ENCODE measurements at places on chromosomes 2 and 18.

GRCh38 chr18:65786474-65786873 lies 35.7 kb downstream of the CDH7 start:
- no peak for DNase-seq

GRCh38 chr2:23947350-23947749 lies 7.1 kb downstream of the UBXN2A start:
- DNase-seq = no peak

DNA sequence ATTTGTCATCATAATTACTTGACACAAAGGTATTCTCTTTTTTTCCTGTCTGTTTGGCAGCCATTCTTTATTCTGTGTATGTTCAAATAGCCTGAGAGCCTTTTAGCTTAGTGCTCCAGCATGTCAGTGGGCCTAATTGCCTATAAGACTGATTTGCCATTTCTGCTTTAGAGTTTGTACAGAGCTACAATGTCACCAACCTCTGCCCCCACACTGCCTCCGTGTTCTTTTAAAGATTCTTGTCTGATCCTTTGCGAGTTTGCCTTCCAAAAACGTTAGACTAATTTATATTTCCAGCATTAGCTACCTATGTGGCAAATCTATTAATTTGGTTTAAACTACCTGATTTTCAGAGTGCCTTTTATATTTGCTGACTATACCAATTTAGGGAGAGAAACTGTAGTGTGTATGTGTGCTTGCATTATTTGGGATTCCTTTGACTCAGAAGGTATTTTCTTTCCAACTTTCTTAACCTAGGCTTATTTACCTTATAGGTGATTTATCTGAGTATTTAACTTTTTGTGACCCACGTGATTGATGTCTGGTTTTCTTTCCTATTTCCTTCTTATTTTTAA lies 70.8 kb downstream of the FAM117B start:
- DNase-seq = no peak

DNA sequence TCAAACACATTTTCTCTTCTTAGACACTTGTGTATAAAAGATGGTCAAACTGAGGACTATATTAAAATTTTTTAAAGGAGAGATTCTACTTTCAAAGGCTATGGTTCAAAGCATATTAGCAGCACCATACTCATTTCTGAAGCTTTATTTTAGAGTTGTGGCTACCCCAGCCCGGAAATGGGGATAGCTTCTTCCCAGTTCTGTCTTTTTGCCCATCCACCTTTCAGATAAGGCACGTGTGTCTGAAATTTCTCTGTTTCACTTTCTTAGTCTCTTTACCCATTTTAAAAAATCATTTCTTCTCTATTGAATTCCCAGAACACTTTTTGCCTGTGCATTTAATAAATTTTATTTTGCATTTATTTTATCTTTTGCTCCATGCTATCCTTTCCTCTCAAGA lies 431.5 kb downstream of the RNF144A start:
- no peak for DNase-seq

DNA sequence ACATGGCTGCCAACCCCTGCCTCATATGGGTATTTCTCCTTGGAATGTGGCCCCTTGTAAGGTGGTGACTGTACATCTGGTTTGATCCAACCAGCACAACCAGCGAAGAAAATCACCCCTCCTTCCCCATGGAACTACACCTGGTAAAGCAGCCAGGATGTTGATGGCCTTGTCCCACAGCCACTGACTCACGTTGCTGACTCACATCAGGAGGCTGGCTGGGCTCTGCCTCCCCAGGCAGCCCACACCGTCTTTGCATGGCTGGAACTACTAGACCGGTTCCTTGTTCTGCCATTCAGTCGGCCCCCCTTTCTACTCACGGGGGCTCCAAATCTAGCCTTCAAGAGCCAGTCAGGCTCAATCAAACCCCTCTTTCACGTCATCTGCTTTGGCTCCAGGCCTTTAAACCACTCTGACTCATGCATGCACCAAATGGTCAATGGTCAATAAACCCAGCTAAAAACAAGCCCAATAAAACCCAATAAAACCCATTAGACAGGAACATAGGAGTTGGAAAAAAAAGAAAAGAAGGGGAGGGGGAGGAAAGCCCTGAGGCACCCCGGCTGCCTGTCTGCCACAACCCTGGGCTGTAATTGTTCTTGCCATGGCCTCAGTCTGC lies 114.8 kb downstream of the PLB1 start:
- DNase-seq = no peak

DNA sequence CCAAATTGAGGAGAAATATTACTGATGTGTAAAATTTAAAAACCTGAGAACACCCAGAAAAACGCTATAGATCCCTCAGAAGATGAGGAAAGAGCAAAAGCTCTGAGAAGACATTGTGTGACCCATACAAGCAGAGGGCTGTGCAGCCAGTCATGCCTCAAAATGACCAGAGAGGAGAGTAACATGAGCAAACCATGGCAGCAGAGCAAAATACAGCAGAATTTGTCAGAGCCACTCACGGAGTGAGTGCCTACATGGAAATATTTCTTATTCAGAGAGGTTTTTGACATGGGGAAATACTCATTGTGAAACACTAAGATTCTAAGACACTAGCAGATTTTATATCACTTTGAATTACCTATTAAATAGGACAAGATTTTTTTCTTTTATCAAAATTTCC lies 96.8 kb upstream of the DNAJC10 start:
- DNase-seq = no peak

GRCh38 chr18:7414459-7414858 lies 152.7 kb upstream of the PTPRM start:
- no peak for DNase-seq

DNA sequence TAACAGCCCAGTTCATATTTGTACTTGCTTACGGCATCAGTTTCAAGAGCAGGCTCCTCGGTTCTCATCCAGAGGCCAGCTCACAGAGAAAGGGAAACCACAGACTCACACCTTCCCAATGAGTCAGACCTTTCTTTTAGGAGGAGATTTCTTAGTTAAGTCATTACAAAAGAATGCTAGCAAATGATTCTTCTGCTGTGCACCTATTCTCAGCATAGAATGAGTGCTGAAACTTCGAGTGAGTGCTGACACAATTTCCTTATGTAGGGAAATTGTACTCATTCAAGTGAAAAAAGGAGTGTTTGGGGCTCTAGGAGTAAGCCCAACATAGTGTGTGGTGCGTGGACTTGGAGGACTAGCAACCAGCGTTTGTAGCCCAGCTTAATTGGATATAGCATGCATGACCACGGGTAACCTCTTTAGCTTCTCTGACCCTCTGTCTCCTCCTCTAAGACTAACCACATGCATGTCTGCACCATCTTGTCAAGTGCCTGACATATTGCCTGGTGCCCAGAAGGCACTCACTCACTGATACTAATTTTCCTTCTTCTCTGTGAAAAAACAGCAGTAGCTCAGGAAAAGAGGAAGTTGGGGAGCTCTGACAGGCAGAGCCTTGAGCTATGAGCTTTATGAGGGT lies 87.0 kb downstream of the ALPK2 start:
- DNase-seq = peak; percentile 60

GRCh38 chr2:200376513-200377354 lies 70.2 kb downstream of the SPATS2L start:
- DNase-seq = no peak

DNA sequence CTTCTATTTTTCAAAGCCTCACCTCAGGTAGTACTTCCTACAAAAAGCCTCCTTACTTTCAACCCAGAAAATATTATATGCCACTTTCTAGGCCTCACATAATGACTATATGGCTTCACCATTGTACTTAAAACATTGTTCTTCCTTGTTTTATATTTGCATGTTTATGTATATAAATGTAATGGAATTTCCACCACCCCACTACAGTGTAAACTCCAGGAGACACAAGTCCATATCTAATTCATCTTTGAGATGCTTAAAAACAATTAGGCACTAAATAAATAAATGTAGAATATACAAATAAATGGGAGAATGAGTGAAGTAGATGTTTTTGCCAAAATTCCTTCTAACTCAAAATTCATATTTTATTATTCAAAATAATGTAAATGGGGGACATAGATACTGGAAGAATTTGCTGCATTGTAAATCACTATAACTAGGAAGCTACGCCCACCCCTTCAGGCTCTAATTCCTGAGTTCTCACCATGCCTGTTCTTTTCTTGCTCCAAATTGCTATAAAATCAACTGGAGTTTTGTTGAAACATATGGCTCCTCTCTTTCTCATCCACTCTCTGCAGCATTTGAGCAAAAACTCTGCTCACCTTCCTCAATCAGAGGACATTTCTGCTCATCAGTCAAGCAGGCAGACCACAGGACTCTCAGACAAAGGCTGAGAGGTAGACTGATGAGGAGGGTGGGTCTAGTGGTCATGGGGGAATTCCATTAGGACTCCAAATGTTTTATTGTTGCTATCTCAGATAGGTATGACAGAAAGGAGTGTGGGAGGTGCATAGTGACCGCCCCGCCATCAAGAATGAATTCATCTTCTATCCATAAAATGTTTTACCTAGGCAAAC lies 243.0 kb downstream of the HNMT start:
- DNase-seq = no peak

DNA sequence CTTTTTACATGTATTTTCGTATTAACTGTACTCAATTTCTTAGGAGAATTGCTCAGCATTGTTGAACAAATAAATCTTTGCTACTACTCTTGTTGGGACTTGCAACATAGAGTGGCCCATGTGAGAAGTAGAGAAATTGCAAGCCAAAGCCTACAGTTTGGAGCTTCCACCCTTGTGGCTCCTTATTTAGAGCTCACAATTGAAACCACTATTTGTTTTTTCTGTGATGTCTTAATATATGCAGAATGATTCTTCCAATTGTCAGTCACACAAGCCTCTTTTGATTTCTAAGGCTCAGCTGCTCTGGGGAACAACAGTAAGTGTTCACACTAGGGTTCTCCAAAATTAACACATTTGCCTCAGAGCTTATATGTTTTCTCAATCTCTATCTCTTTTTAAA lies 60.2 kb upstream of the GALNT13 start:
- DNase-seq = no peak

DNA sequence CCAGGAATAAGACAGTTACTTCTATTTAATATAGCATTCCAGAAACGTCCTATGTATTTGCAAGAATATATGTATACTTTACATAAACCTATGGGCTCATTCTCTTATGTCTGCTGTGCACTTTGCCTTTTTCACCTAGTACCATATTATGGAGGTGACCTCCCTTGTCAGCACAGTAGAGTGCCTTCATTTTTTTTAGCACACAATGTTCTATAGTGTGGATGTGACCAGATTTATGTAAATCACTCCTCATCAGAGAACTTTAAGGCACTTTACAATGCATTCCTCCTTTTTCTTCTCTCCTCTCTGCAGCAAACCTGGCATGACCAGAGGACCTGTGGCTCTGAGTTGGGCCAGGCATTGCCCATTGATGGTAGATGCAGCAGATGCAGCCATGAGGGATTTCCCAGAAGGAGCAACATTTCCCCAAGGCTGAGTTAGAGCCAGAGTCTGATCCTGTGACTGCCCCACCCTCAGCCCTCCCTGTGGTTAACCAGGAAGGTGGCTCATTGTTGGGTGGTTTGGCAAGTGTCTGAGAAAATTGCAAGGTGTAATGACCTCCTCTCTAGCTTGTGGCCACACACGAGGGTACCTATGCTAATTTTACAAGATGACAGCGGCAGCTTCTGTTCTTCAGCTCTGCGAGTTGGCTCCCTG lies 76.5 kb upstream of the DLX2 start:
- DNase-seq = no peak

DNA sequence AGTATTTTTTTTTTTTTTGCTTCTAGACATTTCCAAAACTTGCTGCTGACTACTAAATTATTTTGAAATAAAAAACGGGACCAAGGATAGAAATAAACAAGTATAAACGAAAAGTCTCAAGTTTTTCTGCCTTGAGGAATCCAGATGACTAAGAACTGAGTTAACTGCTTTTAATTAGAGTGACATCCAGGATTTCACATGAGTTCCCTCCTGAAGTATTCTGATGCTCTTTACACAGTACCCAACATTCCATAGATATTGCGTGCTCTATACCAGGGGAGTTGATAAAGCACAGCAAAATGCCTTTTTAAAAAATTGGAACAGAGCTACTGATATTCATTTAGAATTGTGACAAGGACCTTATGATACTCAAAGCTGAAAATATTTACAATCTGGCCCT lies 618.0 kb downstream of the CCDC85A start:
- DNase-seq = no peak

DNA sequence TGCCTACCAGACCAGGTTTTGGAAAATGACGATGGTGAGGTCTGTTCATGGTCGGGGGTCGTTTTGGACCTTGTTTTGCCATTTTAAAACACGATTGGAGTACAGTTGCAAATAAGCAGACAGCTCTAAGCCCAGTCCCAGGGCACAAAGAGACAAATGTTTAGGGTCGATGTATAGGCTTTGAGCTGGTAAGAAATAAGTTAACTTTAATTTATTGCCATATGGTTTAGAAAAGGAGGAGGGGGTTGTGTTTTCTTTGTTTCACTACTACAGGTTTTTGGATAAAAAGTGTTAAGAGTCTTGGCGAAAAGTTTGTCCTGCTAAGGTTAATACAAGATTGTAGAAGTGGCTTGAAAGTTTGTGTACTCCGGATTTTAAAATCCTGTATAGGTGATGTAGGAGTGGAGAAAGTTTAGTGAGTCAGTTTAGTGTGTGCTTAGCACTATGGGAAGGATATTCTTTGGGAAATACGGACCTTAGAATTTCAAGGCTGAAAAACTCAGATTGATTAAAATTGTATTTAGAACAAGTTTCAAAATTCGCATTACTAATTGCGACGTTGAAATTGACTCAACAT lies 1.3 kb downstream of the KCMF1 start:
- no peak for DNase-seq

DNA sequence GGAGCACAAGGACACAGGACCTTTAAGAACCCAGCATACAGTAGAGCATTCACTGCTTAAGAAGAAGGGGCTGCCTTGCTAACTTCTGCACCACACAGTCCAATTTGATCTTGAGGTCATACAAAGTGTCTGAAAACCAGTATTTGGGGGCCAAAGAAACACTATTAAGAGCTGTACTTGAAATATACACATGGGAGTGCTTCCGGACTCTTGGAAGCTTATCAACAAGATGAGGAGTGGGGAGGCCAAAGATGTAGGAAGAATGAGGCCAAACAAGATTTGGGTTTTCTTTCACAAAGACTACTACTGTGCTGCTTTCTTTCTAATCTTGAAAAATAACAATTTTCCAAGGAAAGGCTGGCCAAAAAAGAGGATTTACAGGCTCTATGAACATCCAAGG lies 24.8 kb upstream of the MALL start:
- no peak for DNase-seq

- no peak for DNase-seq
Observed at GRCh38 chr18:13377496-13377895, 158.9 kb downstream of the LDLRAD4 start.

DNA sequence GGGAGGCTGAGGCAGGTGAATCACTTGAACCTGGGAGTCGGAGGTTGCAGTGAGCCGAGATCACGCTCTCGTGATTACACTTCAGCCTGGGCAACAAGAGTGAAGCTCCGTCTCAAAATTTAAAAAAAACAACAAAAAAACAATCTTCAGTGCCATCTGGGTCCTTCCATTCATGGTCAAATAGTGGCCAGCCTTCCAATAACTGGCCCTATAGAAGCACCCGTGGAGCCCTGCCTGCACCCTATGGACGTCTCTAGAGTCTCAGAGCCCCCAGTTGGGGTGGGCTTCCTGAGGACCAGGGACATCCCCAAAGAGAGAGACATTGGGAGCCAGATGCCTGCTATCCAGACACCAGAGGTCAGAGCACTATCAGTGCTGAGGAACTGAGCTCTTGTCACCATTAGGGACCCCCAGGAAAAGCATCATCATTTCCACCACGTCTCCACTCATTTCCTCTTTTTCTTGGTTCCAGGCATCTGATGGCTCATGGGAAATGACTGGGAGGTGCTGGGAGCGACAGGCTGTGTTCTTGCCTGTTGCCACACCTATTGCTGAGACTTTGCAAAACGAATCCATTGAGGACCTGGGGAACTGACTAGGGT lies 9.4 kb downstream of the NEU2 start:
- DNase-seq = no peak

GRCh38 chr2:149313512-149313972 lies 16.8 kb upstream of the LYPD6 start:
- no peak for DNase-seq
